ENCODE measurements at places on chromosomes 1 and 21. TPM values are rescaled to one million over a fixed set of nuclear protein-coding genes. Genes with fewer than 3 reads are reported as not detected.

The INSRR gene
- total RNA-seq, result 0.46 TPM

The IRF2BP2 gene
- 116 TPM for total RNA-seq

The HLX gene
- total RNA-seq, result 5.0 TPM

The MCOLN3 gene
- total RNA-seq, result 1.2 TPM

The LIN28A gene
- not detected for total RNA-seq

The PRAMEF25 gene
- not detected for total RNA-seq

The APH1A gene
- 58.7 TPM for total RNA-seq

The COL24A1 gene
- 1.6 TPM for total RNA-seq

The RCAN3 gene
- 5.9 TPM for total RNA-seq

The GPR37L1 gene
- total RNA-seq, result 0.08 TPM

The FMO2 gene
- 59.4 TPM for total RNA-seq

The SPATA21 gene
- total RNA-seq, result not detected

The TRABD2B gene
- 0.57 TPM for total RNA-seq

The BACE2 gene
- 14.5 TPM for total RNA-seq

The NPR1 gene
- 14.6 TPM for total RNA-seq

The DOCK7 gene
- 8.5 TPM for total RNA-seq

The LCE1B gene
- not detected for total RNA-seq

The CATSPER4 gene
- total RNA-seq, result not detected

The HJV gene
- total RNA-seq, result 71.0 TPM

The OLFML2B gene
- total RNA-seq, result 4.2 TPM

The ASAP3 gene
- 44.3 TPM for total RNA-seq

The REN gene
- not detected for total RNA-seq

The CFAP410 gene
- total RNA-seq, result 16.8 TPM

The SMCP gene
- not detected for total RNA-seq

The SLC22A15 gene
- total RNA-seq, result 10.3 TPM

The NPHS2 gene
- total RNA-seq, result not detected

The EPHB2 gene
- total RNA-seq, result 3.5 TPM

The ADGRB2 gene
- total RNA-seq, result 16.1 TPM

The LDLRAD1 gene
- total RNA-seq, result not detected

The TTC24 gene
- total RNA-seq, result not detected

The LMX1A gene
- total RNA-seq, result 0.14 TPM

The ADAMTS1 gene
- 59.3 TPM for total RNA-seq

The PTPRF gene
- total RNA-seq, result 7.7 TPM

The TFB2M gene
- 18.0 TPM for total RNA-seq

The NBPF6 gene
- total RNA-seq, result not detected

The RNU1-2 gene
- total RNA-seq, result 4,572 TPM

The ADCY10 gene
- not detected for total RNA-seq
